ENCODE measurements at places on chromosomes 3 and 15.

DNA sequence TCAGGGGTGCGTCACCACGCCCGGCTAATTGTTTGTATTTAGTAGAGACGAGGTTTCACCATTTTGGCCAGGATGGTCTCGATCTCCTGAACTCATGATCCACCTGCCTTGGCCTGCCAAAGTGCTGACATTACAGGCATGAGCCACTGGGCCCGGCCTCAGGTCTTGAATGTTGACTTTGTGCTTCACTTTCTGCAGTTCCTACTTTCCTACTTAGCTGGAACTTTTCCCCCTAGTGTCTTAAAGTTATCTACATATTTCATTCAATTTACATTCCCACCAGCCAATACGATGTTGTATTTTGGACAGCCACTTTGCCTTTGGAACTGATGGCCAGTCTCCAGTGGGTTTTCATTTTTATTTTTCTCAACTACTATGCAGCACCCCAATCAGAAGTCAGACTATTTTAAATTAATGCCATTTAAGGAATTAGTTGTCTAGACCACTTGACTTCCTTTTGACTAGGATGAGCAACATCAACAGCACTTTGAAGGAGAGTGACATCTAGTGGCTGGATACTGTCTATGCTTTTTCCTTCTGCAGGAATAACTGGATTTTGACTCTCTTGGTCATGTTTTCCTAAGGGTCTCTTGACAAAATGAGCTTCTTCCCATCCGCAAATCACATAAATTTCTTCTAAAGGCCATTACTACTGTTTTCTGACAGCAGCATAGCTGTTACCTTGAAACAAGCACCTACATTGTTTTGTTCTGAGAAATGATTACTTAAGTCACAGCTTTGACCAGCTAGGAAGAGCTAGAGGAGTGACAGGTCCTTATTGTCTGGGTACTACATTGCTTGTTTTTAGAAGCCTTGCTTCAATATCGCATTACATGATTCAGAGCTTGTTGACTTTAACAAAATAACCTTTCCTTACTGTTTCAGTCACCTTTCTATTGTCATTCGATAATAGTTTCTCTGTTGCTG is 140.2 kb downstream of the ITPR1 start:
- peak; percentile 35 for DNase-seq

DNA sequence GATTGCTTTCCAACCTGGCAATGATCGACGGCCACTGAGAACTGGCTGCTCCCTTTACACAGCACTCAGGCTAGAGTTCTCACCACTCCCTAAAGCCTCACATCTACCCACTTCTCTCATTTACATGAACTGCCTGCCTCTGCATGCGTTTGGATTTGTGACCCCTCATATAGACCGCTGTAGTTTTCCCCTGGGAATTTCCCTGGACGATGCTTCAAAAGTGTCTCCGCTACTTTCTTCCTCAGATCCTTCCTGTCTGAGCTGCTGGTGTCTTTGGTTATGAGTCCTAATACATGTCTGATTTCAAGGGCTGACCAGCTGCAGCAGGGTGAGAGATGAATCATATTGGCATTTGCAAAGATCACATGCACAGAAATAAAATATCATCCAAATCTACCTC is 116.7 kb upstream of the ETV5 start:
- DNase-seq: no peak

DNA sequence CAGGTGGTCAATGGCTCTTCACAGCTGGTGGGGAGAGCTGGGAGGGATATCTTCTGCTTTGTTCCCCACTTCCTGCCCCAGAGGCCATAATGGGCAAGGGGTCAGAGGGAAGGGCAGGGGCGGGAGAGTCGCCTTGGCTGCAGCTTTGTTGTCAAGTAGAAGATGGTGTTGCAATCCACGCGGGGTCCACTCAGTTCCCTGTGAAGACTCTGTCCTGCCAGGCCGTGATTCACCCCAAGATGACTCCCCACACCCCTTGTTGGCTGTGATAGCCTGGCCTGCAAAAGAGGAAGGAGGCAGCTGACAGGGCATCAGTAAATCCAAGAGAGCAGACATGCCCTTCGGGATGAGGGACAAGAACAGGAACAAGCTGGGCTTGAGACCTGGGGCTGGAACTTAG is 6.9 kb downstream of the GALNT15 start:
- DNase-seq: no peak

DNA sequence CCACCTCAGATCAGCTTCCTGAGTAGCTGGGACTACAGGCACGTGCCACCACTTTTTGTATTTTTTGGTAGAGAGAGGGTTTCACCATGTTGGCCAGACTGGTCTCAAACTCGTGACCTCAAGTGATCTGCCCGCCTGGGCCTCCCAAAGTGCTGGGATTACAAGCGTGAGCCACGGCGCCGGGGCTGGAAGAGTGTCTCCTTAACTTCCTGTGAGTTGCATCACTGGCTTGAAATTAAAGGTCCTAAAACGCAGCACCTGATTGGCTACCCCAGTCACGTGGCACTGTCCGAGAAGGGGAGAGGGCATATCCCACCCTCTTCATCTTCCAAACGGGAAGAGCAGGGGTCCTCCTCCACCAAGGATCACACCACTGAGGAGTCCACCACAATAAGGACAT is 5.5 kb upstream of the FAM174B start:
- no peak for DNase-seq

GRCh38 chr3:160226026-160226907 is 1.0 kb downstream of the C3orf80 start:
- DNase-seq: no peak

GRCh38 chr3:184154885-184155643 is at the start of gene DVL3:
Gene DVL3 (plus strand): TSS chr3:184155377. CDS start chr3:184155636, 259 bp downstream.
- peak; percentile 35 for DNase-seq

DNA sequence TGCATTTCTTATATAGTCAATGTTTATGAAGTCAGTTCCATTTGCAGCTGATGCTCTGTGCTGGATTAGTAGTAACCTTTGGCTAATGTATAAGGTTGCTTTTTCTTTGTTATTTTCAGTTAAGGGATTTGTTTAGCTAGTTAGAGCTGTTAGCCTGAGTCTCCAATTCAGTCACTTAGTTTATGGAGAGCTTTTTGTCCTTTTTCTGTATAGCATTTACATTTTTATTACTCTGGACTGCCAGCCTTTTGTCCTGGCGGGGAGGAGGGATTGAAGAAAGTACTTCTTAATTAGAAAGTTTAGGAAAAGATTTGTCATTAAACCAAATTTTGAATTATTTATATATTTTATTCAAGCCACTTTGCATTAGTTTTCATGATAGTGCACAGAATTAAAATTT is 52.0 kb downstream of the DNAJC13 start:
- no peak for DNase-seq

DNA sequence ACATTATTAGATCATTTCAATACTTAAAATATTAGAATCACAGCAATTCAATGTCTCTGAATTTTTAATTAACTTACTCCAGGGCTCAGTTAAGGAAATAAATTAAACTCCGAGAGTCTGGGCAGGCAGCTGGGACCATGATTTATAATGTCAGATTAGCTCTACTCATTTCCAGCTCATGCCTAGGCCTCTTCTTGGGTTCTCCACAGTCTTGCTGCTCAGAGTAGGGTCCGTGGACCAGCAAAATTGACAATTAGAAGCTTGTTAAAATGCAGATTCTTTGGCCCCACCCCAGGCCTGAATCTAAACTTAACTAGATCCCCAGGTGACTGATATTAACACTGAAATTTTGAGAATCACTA is 28.2 kb downstream of the ADAMTS9 start:
- DNase-seq: no peak

DNA sequence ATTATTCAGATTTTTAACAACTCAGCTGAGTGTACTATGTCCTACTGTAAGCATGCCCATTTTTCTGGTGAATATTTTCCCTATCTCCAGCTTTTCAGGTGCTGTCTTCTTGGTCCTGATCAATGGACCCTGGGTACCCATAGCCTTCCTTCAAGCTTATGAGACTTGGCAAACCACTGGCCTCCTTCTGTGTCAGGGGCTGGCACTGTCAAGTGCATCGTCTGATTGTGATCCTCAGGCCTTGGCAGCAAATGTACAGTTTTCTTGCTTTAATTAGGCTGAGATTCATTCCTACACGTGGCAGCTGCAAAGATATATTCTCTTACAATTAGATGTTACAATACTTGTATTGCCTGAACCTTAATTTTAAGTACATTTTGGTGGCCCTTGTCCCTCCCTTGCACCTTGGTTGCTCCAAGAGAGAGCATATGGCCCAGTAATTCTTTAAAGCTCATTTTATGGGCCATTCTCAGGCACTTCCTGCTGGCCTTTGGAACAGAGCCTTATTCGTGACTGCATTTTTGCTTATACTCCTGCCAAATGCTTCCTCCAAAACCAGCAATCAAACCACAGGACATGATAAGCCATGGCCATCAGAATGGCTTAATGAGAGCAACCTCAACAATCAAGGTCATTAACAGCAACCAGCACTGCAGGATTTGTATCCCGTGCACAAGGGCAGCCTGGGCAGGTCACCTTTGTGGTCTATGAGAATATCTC is 179.9 kb downstream of the CNTN6 start:
- no peak for DNase-seq

GRCh38 chr15:31273258-31273941 is 53.2 kb upstream of the KLF13 start:
- DNase-seq: no peak

Data from NCI-H446 treated with DMSO at 0.1 percent for 48 hours (cell line).